RCC 7860 (cell line): ENCODE measurements at places on chromosomes 7 and 10.

DNA sequence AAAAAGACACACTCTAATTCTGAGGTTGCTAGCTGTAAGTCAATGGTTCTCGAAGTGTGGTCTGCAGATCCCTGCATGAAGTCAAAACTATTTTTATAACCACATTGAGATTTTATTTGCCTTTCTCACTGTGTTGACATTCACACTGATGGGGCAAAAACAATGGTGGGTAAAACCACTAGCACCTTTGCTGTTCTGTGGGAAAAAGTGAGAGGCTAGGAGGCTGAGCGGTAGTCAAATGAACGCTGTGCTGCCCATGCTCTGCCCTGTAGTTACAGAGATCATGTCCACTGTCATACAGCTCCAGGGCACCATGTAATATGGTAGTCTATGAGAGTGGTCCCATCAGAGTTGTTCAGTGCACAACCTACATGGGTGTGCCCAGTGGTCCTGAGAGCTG lies 21.6 kb upstream of the PDCD4 start:
- DNase-seq = no peak

- no peak for DNase-seq
Observed at GRCh38 chr7:30034501-30034900, 6.3 kb downstream of the PLEKHA8 start.

DNA sequence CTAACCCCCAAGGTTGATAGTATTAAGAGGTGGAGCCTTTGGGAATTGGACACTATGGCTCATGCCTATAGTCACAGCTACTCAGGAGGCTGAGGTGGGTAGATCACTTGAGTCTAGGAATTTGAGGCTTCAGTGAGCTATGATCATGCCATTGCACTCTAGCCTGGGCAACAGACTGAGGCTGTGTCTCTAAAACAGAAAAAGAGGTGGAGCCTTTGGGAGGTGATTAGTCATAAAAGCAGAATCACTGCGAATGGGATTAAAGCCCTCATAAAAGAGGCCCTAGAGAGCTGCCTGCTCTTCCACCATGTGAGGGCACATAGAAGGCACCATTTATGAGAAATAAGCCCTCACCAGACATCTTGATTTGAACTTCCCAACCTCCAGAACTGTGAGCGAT lies 81.9 kb downstream of the SKAP2 start:
- DNase-seq = no peak

- DNase-seq = peak; percentile 47
Observed at GRCh38 chr10:114635101-114635500, 23.0 kb downstream of the ABLIM1 start.
